ENCODE measurements at places on chromosomes 1 and 21.
A peak's percentile ranks its signal among the peaks of the same experiment; 100 is the strongest.

DNA sequence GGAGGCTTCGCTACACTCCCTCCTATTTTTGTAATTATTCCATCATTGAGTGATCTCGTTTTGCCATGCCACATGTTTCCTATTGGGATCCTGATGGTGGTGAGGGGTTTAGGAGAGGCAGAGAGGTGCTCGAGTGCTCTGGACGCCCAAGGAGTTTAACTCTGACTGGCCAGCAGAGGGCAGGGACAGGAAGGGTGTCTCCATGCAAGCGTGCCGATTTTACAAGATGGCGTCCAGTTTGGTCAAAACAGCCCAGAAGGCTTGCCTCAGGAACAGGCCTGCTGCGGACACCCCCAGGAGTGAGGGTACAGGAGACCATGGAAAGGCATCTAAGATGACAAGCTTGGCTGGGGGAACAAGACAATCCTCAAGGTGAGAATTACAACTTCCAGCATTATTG lies 33.8 kb upstream of the KCNE2 start:
- DNase-seq, result no peak

- peak; percentile 58 for DNase-seq
Measured at GRCh38 chr1:204494281-204495077, at the start of gene PIK3C2B. TSS of gene PIK3C2B (minus strand) at chr1:204494805. CDS start at chr1:204469802, 25,003 bp downstream.

GRCh38 chr1:203268901-203269653 lies 36.2 kb upstream of the BTG2 start:
- no peak for DNase-seq

DNA sequence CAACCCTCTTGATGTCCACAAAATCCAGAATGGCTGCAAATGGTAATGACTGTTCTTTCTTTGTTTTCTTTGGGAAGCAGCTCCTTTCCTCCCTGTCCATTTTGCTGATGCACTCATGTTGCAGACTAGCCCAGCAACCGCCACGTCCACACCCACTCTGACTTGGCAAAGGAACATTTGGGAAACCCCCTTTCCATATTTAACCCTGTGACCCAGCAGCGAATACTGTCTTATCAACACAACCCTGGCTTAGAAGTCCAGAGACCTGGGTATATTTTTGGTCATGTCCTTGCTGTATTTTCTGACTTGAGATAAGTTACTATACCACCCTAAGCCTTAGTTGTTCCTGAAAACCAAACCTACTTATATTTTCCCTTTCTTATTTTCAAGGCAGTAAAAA lies 18.1 kb upstream of the SHE start:
- DNase-seq, result no peak

GRCh38 chr1:22971611-22972405 lies 858 bp downstream of the LACTBL1 start:
- no peak for DNase-seq

GRCh38 chr1:12315146-12315545 lies 85.3 kb downstream of the VPS13D start:
- DNase-seq, result no peak

DNA sequence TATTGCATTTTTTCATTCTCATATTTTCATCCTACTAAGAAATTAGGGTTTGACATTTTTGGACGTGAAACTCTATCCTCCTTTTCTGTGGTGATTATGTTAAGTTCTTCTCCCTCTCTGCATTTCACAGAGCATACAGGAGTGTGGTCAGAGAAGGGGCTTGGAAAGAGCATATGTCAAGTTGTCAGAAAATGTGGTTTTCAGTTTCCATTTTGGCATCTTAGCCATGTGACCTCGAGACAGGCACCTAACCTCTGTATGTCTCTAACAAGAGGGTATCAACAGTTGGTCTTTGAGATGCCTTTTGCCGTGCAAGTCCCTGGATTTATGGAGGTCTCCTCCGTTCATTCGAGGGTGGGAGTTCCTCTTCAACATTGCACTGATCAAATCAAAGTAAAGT lies 140.7 kb downstream of the CYYR1 start:
- DNase-seq, result no peak

- no peak for DNase-seq
Measured at GRCh38 chr1:36866169-36866814, 168.0 kb downstream of the GRIK3 start.

DNA sequence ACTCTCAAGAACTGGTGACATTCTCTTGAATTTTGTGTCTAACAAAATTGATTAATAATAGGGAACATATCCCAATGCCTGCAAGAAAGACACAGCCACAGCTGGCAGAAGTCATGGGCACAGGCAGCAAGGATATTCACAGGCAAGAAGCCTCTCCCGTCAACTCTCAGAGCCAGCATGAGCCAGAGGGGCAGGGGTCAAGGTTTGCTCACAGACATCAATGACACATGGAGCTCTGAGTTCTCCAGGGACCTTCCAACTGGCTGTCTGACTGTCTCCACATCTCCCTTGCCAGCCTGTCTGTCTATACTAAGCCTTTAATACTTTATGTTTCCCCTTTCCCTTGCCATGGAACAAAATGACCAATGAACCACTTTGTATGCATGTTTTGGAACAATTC lies 101.5 kb upstream of the RAB4A start:
- no peak for DNase-seq

Measured in SHP77 treated with DMSO at 0.1 percent for 48 hours (cell line).